ENCODE measurements at places on chromosomes 16 and 17.

DNA sequence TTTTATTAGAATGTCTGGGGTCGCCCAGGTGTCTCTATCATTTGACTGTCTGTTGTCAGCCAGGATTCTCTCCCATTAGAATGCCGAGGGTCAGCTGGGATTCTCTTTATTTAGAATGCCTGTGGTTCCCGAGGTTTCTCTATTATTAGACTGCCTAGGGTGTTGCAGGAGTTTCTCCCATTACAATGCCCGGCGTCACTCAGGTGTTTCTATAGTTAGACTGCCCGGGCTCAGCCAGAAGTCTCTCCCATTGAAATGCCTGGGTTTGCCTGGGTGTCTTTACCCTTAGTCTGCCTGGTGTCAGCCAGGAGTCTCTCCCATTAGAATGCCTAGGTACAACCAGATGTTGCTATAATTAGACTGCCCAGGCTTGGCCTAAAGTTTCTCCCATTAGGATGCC lies 2252.0 kb downstream of the TP53TG3F start:
- DNase-seq = no peak

DNA sequence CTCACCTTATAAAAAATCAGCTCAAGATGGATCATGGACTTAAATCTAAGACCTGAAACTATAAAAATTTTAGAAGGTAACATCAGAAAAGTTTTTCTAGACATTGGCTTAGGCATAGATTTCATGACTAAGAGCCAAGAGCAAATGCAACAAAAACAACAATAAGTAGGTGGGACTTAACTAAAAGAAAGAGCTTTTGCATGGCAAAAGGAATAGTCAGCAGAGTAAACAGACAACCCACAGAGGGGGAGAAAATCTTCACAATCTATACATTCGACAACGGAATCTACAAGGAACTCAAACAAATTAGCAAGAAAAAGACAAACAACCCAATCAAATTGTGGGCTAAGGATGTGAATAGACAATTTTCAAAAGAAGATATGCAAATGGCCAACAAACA lies 368.4 kb upstream of the KIF2B start:
- no peak for DNase-seq

DNA sequence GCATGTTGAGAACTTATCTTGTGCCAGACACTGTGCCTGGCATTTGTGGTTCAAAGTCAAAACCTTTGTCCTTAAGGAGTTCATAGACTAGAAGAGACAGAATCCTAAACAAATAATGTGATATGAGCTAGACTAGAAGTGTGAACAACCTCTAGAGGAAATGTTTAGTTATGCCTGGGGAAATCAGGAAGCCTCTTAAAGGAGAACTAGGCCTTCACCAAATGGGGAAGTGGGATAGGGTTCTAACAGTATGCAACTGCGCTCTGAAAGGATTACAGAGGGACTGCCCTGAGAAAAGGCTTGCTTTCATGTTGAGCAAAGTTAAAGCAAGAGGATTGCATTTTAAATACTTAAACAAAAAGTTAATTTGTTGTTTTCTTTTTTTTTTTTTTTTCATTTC lies 4.9 kb downstream of the RUNDC1 start:
- no peak for DNase-seq

GRCh38 chr16:85862476-85863383 lies 36.2 kb upstream of the IRF8 start:
- DNase-seq = peak; percentile 52

GRCh38 chr16:81740169-81740568 lies 38.9 kb upstream of the PLCG2 start:
- no peak for DNase-seq

DNA sequence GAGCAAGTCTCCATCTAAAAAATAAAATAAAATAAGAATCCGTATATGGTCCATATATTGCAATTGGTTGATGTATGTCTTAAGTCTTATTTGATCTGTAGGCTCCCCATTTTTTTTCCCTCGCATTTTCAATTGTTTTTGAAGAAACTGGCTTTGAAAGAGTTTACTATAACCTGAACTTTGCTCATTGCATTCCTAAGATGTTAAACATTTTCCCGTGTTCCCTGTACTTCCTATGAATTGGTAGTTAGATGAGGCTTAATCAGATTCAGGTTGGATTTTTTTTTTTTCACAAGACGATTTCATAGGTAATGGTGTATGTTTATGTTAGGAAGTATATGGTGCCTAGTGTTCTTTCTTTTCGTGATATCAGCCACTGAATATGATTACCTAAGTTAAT lies 3.3 kb downstream of the LRRC36 start:
- DNase-seq = no peak

- no peak for DNase-seq
Observed at GRCh38 chr17:10547351-10547750, 2.1 kb downstream of the MYH2 start.

DNA sequence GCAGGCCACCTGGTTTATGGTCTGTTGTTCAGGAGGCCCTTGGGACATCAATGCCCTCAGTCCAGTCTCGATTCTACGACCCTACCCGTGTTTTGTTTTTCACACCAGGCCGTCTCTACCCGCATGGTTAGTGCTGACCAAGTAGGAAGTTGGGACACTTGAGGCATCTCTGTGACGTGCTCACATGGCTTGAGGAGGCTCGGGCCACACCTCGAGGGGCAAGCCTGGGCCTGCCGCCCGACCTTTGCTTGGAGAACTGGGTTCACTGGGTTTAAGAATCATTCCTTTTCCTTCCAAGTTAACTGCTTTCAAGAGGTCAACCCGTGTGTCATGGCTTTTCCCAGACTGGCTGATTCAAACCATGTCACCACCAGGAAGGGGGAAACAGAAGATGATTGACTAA lies 86.8 kb downstream of the CMIP start:
- no peak for DNase-seq

- no peak for DNase-seq
Observed at GRCh38 chr16:88767546-88768070, 17.4 kb downstream of the PIEZO1 start.

GRCh38 chr17:57285701-57286100 lies 29.4 kb downstream of the MSI2 start:
- no peak for DNase-seq

DNA sequence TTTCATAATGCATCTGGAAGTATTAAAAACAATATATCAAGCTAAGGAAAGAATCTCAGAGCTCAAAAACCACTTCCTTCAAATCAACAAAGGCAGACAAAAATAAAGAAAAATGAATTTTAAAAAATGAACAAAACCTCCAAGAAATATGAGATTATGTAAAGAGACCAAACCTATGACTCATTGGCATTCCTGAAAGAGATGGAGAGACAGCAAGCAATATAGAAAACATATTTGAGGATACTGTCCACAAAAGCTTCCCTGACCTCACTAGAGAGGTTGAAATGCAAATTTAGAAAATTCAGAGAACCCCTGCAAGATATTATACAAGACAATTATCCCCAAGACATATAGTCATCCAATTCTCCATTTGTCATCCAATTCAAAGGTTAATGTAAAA lies 311.3 kb upstream of the SOX9 start:
- DNase-seq = no peak

- DNase-seq = no peak
Observed at GRCh38 chr16:77459534-77460254, 24.9 kb upstream of the ADAMTS18 start.

GRCh38 chr16:67902831-67903230 lies 9.8 kb downstream of the PSKH1 start:
- DNase-seq = no peak

DNA sequence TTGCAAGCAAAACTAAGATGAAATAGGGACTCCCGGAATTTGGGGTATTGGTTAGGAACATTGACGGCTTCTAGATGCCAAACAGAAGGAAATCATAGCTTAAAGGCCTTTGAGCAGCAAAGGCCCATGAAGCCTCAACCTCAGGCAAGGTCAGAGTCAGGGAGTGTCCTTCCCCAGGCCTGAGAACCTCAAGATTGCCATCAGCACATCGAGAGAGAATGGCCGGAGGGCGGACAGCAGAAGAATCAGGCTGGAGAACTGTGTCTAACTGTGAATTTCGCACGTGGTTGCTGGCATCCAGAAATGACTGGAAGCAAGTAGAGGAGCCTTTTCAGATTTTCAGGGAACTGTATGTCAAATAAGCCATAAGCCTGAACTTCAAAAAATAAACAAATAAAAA lies 24.8 kb upstream of the ANKRD40CL start:
- no peak for DNase-seq

- DNase-seq = no peak
Observed at GRCh38 chr17:27455236-27455913, 873 bp upstream of the KSR1 start.

- DNase-seq = no peak
Observed at GRCh38 chr17:1074886-1075605, 78.1 kb downstream of the TIMM22 start.

DNA sequence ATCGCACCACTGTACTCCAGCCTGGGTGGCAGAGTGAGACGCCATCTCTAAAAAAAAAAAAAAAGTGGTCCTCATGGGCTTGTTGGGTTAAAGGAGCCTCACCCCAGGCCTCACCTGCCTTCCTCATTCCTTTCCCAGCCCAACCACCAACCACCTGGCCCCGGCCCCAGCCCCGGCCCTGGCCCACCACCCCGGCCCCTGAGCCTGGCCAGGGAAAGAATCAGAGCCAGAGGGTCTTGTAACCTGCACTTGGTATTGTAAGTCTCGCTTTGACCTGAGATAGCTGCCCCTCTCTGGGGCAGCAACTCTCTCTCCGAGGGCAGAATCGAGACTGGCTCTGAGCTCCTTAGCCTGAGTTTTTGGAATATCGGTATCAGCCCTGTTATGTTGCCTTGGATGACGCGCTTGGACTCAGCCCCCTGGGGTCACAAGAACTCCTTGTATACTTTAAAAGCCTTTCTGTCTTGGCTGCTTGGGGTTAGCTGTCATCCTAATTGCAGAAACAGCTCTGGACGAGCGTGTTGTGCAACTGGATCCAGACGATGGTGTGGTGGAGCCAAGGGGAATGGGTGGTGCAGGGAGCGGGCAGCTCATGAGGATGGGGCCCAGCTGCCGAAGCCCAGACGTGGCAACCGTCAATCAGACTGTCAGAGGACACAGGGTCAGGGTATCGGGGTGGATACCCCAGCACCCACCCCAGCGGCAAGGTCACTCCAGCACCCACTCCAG lies 14.6 kb downstream of the SMTNL2 start:
- DNase-seq = no peak

- no peak for DNase-seq
Observed at GRCh38 chr16:28549301-28549899, 4.3 kb upstream of the SGF29 start.

DNA sequence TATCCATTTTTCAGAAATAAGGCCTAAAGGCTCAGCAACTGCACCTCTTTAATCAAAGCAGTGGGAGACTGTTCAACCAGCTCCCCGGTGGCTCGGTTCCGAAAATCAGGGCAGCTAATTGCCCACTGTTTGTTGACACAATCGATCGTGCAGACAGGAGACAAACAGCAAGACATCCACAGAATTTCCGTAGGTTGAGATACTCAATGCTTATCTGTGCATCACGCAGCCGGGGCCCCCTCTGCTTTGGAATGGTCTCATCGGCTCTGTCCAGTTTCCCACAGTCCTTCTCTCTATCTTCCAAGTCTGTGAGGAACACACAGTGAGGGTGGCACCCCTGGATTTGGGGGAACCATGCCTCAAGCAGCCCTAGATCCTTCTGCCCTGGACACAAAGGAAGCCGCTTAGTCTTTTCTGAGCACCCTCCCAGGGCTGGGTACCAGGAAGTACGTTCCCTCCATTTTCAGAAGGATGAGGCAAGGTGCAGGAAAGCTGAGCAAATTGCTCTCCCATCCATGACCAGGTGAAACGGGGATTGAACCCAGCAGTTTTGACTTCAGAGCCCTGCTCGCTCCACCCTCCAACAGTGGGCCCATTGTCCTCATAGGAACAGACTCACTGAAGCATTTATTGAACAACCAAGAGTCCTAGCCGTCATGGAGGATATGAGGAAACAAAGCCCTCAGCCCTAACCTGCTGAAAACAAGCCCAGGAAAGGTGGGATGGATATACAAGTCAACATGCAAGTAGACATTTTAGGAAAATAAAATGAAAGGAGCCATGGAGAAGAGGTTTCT lies 70.7 kb downstream of the C16orf95 start:
- DNase-seq = no peak

DNA sequence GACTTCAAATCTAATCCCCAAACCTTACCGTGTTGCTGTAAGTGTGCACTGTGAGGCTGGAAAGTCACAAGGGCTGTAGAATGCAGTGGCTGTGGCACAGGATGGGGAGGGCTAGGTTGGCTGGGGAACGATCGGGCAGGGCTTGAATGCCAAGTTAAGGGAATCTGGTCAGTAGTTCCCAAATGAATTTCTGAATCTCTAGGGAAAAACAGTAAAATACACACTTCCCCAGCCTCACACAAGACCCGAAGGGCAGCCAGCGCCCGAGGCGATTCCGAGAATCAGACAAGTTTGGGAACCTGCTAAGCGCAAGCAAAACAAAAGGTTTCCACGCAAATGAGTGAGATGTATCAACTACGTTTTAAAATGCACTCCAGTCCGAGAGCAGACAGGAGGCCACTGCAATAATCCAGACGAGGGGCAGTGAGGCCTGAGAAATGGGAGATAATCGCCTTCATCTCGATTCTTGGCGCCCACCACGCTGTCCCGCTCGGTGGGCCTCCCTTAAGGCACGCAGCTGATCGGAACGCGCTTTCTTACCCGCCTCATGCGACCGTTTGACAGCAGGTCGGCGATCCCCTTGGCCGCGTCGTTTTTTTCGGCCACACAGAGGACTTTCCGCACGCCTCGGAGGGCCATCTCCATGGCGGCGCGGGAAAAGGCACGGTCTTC lies 599 bp downstream of the TOP3A start:
- DNase-seq = no peak

DNA sequence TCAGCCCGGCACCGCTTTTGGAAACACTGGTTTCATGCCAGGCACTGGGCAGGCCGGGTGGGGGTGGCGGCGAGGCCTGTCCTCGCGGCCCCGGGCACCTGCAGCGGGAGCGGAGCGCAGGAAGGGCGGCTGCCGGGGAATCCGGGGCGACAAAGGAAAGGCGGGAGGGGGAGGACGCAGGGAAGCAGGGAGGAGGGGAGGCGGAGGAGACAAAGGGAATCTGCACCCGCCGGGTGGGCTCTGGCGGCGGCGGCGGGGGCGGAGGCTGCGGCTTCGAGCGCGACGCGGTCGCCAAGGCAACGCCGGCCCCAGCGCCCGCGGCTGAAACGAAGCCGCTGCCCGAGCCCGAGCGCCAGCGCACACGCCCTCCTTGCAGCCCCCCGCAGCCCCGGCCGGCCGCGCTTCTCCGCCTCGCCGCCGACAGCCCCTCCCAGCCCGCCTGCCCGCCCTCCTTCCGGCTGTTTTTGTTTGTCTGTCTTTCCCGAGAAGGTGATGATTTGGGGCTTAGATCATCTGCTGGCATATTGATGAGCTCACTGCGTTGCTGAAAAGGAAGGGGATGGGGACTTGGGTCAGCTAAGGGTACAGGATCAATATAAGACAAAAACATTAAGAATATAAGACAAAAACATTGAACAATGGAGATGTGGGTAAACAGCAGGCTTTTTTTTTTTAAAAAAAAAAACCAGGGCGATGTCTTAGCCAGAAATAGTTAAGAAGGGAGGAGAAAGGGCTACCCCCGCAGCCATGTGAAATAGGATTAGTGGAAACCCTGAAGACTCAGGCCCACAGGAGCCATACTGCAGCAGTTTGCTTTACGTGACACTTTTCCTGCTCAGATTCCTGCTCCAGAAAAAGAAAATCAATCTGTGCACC lies 32.7 kb downstream of the CDK5R1 start:
- DNase-seq = peak; percentile 71
